ENCODE measurements at places on chromosomes 4 and X.

- DNase-seq: no peak
Observed at GRCh38 chrX:13598877-13599276, 29.5 kb downstream of the EGFL6 start.

- no peak for DNase-seq
Observed at GRCh38 chrX:17192106-17192505, 182.9 kb upstream of the NHS start.

- DNase-seq: no peak
Observed at GRCh38 chr4:143358923-143359643, 22.4 kb downstream of the GAB1 start.

DNA sequence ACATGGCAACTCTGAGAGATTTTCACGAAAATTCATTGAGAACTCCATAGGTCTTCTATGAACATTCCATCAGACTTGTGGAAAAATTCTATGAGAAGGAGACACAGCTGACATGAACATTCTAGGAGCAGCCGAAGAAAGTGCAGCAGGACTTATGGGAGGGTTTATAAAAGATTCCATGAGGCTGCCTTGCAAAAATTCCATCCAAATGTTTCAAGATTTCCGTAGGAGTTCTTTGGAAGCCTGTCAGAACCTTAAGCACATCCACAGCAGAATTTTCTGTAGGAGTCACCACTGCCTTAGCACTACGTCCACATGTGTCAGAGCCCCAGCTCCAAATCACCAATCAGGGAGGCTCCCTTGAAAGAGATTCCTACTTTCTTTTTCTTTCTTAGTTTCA, 67.0 kb upstream of the MSX1 start:
- DNase-seq: no peak

GRCh38 chr4:151035328-151035727, 20.2 kb upstream of the LRBA start:
- DNase-seq: no peak

DNA sequence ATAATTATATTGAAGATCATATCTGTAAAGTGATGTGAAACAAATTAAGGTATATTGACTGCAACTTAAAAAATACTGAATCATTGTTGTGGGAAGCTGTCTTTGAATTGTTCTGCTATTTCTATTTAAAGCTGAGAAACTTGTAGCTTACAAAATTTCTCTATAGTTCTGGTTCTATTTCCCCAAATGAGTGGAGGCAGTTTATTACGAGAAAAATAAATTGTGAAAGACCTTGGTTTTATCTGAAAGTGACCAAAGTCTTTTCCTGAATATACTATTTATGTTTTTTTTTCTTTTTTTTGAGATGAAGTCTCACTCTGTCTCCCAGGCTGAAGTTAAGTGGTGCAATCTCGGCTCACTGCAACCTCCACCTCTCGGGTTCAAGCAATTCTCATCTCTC, 165.4 kb downstream of the SH3BGRL start:
- DNase-seq: no peak

DNA sequence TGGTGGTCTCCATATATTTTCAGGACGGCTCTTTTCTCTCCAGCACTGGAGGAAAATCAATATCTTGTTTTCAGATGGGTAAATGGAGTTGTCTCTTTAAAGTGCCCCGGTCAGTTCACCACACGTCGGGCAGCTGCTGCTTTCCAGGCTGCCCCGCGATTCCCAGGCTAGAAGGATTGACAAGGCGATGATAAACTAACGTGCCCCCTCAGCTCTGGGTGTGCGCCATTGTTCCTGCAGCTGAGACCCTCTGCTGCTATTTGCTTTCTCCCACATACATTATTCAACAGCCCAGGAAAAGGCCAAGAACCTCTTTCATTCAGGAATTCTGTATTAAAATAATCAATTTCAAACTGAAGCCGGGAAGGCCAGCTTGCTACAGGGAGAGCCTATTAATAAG, 254.5 kb downstream of the SOX3 start:
- DNase-seq: no peak

DNA sequence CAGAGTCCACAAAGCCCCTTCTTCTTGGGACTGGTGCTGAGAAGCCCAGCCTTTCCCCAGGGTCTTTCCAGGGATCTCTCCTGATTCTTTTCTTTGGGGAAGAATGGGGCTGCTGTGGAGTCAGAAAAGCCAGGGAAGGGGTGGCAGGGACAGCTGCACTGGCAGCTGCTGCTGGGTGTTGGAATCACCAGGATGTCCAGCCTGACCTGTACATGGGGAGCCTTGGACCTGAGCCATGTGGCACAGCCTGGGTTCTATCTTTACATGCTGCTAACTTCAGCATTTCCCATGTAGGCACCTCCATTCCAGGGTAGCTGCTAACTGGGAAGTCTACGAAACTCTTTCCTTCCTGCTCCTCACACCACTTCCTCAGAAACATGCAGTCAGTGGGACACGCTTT, 36.0 kb downstream of the MED28 start:
- no peak for DNase-seq

- no peak for DNase-seq
Observed at GRCh38 chrX:6857749-6858148, 289.8 kb upstream of the STS start.

DNA sequence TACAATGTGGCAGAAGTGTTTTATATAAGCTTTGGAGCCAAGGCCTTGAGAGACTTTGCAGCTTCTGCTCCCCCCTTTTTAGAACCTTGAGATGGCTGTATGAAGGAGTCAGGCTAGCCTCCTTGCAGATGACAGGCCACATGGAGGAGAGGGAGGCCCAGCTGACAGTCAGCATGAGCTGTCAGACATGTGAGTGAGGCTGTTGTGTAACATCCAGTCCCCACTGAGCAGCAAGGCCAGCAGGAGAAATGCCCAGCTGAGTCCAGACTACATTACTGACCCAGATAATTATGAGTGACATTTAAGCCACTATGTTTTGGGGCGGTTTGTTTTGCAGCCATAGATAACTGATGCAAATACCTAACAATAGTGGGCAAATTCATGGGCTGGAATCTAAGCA, 515.3 kb upstream of the ARX start:
- DNase-seq: no peak

- no peak for DNase-seq
Observed at GRCh38 chr4:183639291-183639690, 19.7 kb downstream of the RWDD4 start.

DNA sequence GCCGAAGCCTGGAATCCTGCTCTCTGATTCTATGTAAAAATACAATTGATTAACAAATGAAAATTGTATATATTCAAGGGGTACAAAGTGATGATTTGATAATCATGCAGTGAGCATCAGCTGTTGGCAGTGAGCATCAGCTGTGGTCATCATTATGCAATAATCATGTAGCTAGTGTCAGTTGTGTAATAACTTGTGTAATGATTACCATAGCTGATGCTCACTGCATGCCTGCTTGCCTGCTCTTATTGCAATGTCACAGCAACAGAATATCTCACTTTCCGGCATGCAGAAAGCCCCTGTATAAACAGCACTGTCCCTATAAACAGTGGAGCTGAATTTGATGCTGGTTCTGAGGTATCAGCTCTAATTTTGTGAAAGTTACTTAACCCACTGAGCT, 46.8 kb downstream of the SULT1B1 start:
- no peak for DNase-seq

DNA sequence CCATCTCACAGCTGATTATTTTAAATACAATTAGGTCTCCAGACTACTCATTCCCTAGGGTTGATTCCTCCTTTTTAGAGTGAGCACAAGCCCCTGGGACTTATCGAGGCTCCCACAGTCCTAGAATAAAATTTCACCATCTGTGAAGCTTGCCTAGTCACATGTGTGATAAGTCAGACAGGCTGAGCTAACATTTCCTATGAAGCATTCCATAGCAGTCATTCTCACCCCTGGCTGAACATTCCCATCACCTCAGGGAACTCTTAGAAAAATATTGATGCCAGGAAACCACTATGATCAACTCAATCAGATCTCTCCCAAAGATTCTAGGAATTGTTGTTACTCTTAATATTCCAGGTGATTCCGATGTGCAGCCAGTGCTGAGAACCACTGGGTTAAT, 37.7 kb downstream of the ARHGEF9 start:
- DNase-seq: no peak

DNA sequence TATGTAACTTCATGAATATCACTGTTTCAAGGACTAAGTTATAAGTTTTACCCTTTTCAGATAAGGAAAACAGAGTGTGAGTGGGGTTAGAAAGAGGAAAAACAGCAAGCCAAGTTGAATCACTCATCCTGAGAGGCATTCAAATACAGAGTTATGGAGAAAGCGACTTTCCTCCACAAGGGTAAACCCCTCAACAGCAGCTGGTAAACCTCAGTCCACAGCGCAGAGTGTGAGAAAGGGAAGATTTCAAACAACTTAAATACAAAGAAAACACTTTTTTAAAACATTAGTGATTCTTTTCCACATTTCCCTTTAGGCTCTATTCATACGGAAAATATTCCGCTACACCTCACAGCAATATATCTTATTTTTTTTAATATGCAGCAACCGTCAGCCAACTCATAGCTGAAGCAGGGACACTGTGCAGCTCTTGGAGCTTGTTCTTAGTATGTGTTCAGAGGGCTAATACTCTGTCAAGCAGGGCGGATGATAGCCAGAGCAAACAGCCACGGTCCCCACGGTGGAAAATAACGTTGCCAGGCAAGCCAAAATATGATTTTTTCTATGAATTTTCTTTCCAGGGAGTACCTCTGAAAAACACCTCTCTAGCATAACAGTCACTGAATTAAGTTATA, 488.9 kb upstream of the FAT1 start:
- DNase-seq: no peak

GRCh38 chrX:650324-650723, 19.7 kb downstream of the SHOX start:
- DNase-seq: no peak

- DNase-seq: no peak
Observed at GRCh38 chr4:7585768-7586167, 151.0 kb upstream of the PSAPL1 start.

DNA sequence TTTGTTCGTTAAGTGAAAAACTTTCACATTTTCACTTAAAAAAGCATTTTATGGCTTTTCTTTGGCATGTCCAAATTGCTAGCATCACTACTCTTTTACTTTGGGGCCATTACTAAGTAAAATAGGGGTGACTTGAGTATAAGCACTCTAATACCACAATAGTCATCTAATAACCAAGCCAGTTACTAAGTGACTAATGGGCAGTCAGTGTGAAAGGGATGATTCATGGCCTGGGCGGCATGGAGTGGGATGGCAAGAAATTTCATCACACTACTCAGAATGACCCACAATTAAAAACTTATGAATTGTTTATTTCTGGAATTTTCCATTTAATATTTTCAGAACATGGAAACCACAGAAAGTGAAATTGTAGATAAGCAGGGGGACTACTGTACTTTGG, 60.9 kb downstream of the BMP15 start:
- DNase-seq: no peak

DNA sequence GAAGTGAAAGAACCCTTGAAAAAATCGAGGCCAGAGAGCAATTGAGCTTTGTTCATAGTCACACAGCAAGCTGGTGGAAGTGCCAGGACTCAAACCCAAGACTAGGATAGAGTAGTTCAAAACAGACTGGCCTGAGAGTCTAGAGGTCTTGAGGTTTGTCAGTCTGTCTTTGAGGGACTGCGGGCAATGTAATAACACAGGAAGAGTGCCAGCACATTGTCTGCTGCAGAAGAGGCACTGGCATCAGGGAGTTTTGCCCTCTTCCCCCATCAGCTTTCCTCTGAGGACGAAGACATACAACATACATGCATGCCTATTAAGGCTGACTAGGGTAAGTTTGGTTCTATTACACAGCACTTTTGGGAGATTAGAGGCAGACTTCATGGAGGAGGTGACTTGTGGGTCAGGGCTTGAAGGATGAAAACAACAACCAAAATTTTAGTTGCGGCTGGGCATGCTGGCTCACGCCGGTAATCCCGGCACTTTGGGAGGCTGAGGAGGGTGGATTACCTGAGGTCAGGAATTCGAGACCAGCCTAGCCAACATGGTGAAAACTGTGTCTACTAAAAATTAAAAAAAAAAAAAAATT, 64.1 kb upstream of the LAS1L start:
- DNase-seq: no peak

DNA sequence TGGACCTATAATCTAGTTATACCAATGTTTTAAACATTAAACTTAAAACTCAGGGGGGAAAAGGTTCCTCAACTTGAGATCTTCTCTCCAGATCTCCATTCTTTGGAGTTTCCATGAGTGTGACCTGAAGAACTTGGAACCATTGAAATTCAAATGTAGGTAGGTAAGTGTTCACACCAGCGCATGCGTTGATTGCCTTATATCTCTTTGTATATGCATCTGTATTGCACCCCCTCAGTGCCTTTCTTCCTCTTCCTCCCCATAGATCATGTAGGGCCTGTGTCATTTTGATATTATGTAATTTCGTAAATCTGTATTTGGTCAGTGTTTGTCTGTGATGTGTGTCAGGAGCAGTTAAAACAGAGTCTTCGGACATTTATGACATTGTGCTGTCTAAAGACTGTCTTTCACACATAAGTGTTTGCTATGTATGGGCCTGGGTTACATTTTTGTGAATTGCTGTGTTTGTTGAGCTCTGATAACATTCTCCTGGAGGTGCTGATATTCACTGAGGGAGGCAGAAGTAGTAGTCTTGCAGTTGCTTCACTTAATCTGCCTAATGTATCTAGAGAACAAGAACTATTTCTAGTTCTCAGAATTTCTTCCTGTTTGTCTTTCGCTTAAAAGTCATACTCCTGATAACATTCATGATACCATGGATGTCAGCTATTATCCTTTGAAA, 126.3 kb downstream of the RAP1GDS1 start:
- no peak for DNase-seq

DNA sequence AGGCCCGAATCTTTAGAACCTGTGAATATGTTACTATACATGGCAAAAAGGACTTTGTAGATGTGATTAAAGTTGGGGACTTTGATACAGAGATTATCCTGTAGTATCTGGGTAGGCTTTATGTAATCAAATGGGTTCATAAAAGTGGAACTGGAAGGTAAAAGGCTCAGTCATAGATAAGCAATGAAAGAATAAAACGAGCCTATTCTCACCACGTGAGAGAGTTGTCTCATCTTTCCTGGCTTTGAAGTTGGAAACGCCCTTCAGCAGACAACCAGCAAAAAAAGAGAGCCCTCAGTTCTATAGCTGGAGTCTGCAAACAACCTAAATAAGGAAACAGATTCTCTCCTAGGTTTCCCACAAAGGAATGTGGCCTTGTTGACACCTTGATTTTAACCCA, 805.8 kb upstream of the DIAPH2 start:
- DNase-seq: no peak

GRCh38 chr4:97073194-97073593, 1070.1 kb downstream of the STPG2 start:
- DNase-seq: no peak

- no peak for DNase-seq
Observed at GRCh38 chrX:55624403-55624802, 1.2 kb downstream of the FOXR2 start.

DNA sequence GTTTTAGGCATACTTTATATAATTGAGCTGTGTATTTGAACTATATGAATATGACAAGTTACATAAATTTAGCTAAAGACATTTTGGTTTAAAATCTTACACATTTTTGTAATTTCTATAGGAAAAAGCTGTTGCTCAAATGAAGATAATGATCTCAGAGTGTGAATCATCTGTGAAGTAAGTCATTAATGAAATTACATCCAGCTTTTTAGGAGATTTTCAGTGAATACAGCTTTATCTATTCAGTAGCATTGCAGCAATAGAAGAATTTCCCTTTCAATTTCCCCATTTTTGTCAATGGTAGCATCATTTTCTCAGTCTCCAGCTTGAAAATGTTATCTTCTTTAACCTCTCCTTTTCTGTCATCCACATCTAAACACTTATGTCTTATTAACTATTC, 59.5 kb downstream of the CEP135 start:
- no peak for DNase-seq

GRCh38 chr4:142719854-142720541, 126.1 kb downstream of the INPP4B start:
- no peak for DNase-seq

GRCh38 chrX:34612036-34612435, 45.0 kb downstream of the TMEM47 start:
- no peak for DNase-seq

All from cerebellar nuclear complex (tissue), 1 donor.